Thoracic aorta (tissue), 2 donors: ENCODE measurements at places on chromosomes 2 and 18.

DNA sequence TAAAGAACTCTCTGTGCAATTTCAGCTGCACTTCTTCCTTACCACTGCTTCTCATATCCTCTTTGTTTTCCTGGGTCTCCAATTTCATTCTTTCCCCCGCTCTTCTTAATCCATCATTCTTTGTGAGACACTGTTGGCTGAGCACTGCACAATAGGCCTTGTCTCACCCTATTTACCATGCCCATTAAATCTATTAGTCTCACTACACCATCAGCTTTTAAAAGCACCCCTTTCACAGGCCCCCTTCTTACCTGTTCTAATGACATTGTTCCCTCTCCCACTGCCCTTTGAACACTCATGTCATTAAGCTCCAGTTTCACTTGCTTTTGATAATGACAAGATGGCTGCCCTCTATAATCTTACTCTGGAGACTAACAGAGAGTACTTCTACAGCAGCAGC lies 404.1 kb upstream of the ACVR2A start:
- no peak for DNase-seq

- DNase-seq, result no peak
Observed at GRCh38 chr2:16413285-16413684, 252.3 kb downstream of the CYRIA start.

DNA sequence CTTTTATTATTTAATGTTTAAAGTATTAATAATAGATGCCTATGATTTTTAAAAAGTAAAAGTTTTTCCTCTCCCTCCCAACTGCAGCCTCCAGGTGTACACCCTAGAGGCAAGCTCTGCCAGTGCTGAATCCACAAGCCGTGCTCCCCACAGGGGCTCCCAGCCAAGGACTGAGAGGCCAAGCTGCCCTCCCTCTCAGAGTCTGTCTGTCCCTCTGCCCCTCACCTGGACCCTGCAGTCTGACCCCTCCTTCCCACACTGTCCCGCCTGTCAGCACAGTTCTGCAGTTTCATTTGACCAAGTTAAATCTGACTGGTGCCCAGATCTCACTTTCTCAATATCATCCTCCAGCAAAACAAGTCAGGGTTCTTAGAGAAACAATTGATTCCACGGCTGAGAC lies 14.8 kb upstream of the PROC start:
- DNase-seq, result no peak

DNA sequence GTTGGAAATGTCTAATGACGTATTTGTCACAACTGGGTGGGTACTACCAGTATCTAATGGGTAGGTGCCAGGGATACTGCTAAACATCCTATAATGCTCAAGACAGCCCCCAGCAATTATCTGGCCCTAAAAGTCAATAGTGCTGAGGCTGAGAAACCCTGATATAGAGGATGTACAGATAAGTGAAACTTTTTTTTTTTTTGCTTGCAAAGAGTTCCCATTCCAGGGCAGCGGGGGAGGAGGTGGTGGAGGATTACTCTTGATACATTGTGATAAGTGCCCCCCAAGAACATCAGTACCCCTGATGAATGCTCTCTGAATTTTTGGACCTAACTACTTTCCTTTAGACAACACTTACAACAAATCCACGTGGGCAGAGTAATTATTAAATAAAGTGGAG lies 329.7 kb upstream of the SPRED2 start:
- DNase-seq, result no peak

- no peak for DNase-seq
Observed at GRCh38 chr2:24409700-24410556, 49.6 kb upstream of the ITSN2 start.

DNA sequence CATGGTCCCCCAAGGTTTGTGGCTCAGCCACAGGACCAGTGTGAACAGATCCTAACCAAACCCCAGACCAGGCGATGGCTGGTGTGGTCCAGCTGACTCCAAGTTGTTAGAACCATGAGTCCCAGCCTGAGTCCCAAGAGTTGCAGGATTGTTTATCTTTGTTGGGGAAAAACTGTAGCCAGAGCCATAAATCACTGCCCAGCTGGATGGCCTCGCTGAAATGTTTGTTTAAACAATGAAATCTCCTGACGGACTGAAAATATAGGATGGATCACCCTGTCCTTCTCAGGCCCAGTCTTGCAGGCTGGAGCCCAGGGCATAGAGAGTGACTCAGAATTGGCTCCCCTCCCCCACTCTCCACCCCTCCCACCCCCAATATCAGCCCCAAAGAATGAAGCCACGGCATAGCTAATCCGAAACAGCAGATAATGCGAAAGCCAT lies 36.4 kb downstream of the PKDCC start:
- DNase-seq, result no peak

- DNase-seq, result no peak
Observed at GRCh38 chr2:173990970-173991819, 26.0 kb upstream of the SP3 start.

- DNase-seq, result no peak
Observed at GRCh38 chr2:215717501-215718381, 281.9 kb upstream of the FN1 start.

DNA sequence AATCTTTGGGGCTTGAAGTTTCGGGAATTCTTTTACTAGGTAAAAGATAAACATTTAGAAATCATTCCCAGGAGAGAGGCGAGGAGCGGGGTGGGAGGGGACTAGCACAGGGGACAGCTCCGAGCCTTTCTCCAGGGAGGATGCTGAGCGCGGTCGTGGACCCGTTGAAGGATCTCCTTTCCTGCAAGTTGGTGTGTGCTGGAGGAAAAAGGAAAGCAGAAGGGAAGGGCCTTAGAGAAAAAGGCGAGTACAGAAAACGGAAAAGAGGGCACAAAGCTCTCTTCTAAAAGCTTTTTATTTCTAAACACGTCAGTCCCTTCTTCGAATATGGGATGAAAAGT lies 640 bp downstream of the SLC39A6 start:
- no peak for DNase-seq

GRCh38 chr2:128513961-128514283 lies 195.3 kb upstream of the HS6ST1 start:
- DNase-seq, result no peak

- DNase-seq, result no peak
Observed at GRCh38 chr18:6370886-6371635, 43.6 kb downstream of the L3MBTL4 start.

- no peak for DNase-seq
Observed at GRCh38 chr2:177363332-177363731, 29.2 kb upstream of the AGPS start.

- no peak for DNase-seq
Observed at GRCh38 chr2:225526760-225527390, 127.4 kb downstream of the NYAP2 start.

GRCh38 chr2:98269274-98269673 lies 77.0 kb upstream of the CNGA3 start:
- DNase-seq, result no peak

- no peak for DNase-seq
Observed at GRCh38 chr2:232576995-232577394, 26.5 kb downstream of the EIF4E2 start.

DNA sequence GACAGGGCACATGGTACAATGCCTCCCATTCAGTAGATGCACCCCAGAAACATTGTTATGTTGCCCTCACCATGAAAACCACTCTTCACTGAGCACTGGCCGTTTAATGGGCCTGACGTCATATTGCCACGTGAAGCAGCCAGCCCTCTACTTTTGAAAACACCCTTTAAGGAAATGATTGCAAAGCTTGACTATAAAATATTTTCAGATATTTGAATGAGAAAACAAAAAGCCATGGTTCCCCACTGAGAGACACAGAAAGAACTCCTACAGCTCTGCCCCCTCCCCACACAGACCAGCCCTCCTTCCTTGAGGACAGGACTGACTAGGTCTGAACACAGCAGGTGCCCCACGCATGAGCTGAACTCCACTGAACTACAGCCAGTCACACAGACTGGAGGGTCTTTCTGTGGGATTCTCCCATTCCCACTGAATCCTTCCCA lies 349.1 kb downstream of the ANAPC1 start:
- DNase-seq, result no peak

DNA sequence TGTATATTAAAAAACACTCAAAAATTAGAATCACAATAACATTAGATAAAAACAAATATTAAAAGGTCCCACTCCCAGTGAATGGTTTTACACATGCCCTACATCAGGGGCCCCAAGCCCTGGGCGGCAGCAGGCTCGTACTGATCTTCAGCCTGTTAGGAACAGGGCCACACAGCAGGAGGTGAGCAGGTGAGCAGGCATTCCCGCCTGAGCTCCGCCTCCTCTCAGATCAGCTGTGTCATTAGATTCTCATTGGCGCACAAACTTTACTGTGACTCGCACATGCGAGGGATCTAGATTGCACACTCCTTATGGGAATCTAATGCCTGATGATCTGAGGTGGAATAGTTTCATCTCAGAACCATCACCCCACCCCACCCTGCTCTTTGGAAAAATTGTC lies 74.2 kb downstream of the MBD2 start:
- DNase-seq, result no peak

- DNase-seq, result no peak
Observed at GRCh38 chr2:28269019-28269784, 123.5 kb upstream of the FOSL2 start.

GRCh38 chr2:225891013-225891412 lies 491.5 kb downstream of the NYAP2 start:
- DNase-seq, result no peak

DNA sequence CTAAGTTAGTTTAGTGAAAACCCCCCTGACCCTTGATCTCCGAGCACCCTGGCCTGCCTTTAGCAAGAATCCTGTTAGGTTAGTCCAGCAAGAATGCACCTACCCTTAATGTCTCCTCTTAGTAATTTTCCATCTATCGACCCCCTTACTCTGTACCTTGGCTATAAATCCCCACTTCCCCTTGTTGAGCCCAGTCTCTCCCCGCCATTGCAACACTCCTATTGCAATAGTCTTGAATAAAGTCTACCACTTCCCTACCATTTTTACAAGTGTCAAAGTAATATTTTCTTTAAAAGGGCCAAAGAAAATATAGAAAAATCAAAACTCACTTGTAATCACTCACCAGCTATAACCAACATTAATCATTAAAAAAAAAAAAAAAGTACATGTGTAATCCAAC lies 4.2 kb upstream of the ZBTB7C start:
- DNase-seq, result no peak

DNA sequence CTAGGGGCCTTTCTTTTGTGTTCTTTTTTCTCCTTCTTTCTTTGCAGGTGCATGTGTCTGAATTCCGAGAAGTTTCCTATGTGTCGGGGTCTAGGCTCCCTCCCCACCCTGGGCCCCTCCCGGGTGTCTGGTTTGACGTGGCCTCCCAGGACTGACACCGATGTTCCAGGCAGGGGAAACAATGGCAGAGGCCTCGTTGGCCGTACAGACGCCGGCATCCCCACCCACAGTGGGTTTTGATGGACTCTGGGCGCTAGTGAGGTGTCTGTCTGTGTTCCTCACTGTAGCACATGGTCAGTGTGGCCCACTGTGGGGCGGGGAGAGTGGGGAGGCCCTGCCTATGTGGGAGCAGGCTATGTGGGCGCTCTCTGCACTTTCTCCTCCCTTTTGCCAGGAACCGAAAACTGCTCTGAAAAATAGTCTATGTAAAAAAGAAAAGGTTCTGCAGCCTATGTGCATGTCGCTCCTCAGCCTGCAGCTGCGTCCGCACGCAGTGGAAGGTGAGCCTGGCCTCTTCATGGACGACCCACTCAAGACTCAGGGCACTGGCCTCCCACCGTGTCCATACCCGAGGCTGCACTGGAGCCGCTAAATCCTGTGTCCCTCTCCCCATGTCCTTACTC lies 90.9 kb upstream of the ASB18 start:
- no peak for DNase-seq

DNA sequence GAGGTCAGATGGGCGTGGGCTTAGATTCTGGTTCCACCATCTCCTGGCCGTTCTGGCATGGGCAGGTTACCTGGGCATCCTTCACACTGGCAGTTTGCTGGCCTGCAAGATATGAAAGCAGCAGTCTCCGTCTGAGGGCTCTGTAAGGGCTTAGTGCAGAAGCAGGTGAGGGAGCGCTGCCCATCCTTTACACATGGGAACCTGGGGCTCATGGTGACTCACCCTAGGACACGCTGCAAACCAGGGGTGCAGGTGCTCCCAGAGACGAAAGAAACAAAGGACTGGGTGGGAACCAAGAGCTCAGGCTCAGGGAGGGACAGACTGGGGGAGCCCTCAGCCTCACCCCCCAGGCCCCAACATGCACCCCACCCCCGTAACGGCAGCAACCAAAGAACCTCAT lies 10.7 kb upstream of the ID2 start:
- no peak for DNase-seq

- no peak for DNase-seq
Observed at GRCh38 chr2:118661179-118661578, 186.3 kb downstream of the EN1 start.

- no peak for DNase-seq
Observed at GRCh38 chr2:198259496-198259895, 455.1 kb downstream of the PLCL1 start.

DNA sequence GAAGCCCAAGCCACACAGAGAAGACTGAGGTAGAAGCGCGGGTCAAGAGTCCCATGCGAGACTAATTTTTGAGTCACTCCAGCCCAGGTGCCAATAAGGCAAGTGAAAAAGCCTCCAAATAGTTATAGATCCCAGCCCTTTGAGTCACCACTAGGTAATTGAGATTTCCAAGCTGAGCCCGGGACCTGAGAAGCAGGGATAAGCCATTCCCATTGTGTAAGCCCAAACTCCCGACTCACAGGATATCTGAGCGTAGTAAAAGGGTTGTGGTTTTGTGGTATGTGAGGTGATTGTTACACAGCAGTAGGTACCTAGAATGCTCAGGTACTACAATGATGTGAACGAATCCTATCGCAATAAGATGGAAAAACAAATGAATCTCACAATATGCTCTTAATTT lies 560.7 kb downstream of the DSC3 start:
- DNase-seq, result no peak

GRCh38 chr18:65924904-65925303 lies 174.1 kb downstream of the CDH7 start:
- no peak for DNase-seq

GRCh38 chr2:27572998-27573429 lies 9.8 kb upstream of the ZNF512 start:
- no peak for DNase-seq

DNA sequence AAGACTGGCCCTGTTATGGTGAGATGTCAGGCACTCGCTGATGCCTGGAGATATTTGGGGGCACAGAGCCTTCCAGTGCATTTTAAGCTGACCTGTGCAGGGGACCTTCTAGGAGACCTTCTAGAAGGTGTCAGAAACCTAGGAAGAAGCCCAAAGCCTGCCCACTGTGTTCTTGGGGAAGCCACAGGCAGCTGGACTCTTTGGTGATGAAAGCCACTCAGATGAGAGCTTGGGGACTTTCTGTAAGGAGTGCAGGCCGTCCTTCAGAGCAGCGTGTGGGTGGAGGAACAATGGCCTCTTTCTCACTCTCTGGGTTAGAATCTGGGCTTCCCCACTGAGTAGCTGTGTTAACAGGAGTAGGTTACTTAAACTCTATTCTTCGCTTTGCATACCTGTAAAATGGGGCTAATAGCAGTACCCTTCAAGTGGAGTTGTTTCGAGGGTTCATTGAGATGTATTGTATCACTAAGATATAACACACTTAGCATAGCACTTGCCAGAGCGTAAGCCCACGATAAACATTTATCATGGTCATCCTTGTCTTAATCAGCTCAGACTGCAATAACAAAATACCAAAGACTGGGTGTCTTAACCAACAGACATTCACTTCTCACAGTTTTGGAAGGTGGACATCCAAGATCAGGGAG lies 322.3 kb upstream of the EPAS1 start:
- DNase-seq, result no peak
